Activated CD4-positive, alpha-beta T cell treated with anti-CD3 and anti-CD28 coated beads, Interleukin-2, amount 50 U/mL, for 1 hour (primary cell): ENCODE measurements at places on chromosomes 2 and 18.

- no peak for DNase-seq
Observed at GRCh38 chr18:48629730-48630324, 91.0 kb downstream of the CTIF start.

- no peak for DNase-seq
Observed at GRCh38 chr18:49709347-49709690, 104.0 kb downstream of the ACAA2 start.

DNA sequence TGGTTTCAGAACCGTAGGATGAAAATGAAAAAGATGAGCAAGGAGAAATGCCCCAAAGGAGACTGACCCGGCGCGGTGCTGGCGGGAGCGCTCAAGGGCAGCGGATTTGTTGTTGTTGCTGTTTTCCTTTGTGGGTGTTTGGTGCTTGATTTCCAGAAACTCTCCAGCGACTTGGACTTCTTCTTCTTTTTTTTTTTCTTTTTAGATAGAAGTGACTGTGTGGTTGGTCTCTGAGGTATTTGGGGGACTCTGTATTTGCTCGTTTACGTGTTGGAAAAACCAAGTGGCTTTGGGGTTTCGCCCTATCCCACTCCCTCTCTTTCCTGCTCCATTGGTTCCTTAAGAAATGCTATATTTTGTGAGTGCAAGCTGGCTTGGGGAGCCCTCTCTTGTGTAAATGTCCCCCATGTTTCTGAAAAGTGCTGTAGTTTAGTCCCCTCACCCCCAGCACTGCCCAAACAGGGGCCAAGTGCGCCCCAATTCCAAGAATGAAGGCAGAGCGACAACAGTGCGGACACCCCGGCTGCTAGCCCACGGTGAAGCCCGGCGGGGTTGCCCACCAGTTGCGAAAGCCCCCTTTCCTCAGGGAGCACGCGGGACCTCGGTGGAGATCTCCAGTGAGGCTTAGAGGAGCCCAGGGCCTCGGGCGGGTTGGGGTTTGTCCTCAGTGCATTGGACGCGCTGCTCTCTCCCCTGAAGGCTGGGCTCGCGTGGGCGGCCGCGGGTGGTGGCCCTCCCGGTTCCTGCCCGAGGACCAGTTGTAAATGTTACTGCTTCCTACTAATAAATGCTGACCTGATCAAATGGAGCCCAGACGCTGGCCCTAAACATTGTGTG lies 1.8 kb downstream of the HOXD9 start:
- DNase-seq, result no peak

DNA sequence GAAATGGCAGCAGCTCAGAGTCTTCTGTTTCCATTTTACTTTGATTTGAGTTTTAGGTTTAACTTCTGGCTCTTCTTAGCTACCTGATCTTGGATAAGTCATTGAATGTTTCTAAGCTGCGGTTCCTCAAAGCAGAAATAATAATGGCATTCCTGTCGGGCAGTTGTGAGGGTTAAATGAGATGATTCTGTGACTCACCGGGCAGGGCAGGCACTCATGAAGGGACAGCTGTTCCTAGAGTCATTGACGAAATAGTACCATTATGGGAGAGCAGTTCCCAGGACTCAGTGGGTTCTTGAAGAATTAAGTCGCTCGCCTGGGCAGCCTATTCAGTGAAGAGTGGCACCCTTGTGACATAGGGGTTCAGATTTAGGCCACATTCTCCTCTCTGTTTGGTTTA lies 10.3 kb downstream of the TRIB2 start:
- no peak for DNase-seq

DNA sequence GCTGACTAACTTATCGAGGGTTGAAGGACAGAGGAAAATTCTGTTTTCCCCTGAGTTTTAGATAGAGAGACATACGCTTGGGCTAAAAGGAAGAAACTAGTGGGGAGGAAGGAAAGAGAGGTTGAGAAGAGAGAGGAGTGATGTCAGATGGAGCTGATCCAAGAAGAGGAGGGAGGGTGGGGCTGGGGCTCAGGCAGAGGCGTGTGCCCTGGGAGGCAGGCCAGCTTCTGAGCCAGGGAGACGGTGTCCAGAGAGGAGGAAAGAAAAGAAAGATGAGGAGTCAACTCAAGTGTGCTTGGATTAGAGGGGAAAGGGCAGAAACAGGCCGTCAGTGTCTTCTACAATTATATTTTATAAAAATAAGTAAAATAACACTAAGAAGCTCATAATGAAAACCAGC lies 56.2 kb downstream of the EMILIN2 start:
- no peak for DNase-seq

DNA sequence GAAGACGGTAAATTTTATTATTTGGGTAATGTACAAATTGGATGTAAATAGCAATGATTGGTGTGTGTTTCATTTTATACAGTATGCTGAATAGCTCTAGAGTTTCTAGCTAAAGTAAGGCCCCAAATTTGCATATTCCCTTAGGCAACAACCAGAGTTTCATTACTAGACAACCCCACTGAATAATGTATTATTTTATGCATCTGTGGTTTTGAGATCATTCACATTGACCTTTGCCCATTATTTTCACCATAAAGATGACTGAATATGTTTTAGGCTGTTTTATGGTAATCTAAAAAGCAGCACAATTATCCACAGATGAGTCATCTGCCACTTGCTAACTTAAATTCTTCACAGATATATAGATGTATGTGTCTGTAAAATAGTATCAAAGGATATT lies 44.5 kb upstream of the C2orf74 start:
- DNase-seq, result no peak

DNA sequence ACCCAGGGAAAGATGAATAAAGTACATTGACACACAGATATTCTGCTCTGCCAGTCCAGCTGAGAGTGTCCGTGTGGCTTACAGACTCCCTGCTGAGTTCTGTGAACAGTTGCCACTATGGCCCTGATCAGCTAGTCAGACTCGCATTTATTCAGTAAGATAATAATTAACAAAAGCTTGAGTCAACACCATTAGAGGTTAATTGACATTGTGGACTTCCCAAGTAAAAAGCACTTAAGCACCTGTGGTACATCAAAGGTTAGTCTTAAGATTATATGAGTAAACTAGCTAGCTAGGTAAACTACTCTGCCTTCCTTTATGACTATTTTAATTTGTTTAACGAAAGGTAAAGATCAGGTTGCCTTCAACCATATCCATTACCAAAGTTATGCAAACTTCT lies 33.7 kb downstream of the ANKRD30B start:
- no peak for DNase-seq

DNA sequence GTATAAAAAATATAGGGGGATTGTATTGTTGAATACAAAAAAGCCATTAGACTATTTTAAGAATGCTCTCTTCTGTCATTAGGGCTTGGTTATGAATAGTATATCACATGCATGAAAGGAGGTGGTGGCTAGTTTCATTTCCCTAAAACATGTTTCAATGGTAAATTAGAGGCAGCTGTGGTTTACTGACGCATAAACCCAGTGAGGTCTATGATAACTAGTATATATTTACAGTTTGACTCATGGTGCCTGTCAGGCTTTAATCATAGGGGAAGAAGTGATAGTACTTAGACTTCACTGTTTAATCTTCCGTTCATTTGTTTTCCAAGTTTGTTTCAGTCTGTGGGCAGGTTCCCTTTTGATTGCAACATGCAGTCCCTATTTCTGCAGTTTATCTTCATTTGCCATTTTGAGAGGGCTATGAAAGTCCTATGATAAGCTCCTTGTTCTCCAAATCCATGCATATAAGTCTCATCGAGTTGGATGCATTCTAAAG lies 55.1 kb upstream of the MAP4K3 start:
- no peak for DNase-seq

DNA sequence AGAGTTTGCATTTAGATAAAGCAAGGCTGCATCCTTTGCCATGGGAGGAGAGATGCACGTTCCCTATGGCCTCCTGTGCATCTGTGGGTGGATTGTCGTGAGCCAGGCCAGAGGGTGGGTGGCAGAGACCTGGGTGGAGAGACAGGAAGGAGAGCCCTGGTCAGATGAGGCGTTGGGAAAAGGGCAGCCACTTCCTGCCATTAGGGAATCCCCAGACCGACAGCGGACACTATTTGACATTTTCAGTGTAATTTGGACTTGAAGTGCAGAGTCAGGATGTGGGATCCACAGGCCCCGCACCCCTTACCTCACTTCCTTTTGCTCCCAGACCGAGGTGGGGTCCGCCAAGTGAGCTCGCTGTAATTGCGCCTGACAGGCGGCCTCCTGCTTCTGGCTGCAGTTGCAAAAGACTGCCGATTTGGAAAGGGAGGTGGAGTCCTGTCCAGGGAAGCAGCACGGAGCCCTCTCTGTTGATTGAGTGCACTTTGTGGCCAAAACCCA lies 150.0 kb downstream of the DYSF start:
- no peak for DNase-seq

DNA sequence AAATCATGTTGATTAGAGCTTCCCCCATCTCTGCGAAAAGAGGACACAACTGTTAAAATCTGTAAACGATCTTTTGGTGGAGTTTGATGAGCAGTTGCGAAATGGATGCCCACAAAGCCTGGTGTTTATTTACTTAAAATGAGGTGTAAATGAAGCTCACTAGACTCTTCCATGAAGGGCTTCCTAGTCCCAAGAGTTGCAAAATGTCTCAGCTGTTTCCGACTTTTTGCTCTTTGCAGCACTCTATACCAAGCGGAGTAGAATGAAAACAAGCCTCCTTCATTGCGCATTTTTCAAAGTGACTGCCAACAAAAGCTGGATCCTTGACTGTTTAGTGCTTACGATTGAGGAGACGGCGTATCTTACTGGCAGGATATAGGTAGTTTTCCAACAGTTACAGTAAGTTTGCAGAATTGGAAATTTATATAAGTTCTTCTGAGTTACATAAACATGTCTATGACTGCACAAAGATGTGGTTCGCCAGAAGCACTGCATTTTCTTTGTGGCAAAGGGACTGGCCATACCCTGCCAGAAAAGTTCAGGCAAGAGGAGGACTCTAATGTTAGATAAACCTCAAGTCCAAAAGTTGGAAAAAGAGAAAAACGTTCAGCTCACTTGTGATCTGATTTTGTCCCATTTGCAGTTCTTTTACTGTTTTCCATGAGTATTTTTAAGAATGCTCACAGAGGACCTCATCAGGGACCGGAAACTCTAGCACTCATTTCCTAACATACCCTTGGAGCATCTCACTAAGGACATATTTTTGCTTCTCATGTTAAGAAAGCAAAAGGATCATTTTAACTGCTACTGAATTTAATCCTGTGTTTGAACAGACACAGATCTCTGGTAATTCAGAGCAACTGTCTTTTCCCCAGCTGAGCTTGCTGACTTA lies 42.7 kb downstream of the COLEC12 start:
- DNase-seq, result no peak

GRCh38 chr18:46374850-46375249 lies 270.7 kb downstream of the HAUS1 start:
- no peak for DNase-seq

GRCh38 chr2:142878031-142878678 lies 691 bp downstream of the KYNU start:
- no peak for DNase-seq

- DNase-seq, result no peak
Observed at GRCh38 chr2:41377837-41378236, 670.0 kb upstream of the PKDCC start.

GRCh38 chr18:36634573-36635216 lies 194.1 kb downstream of the TPGS2 start:
- no peak for DNase-seq

- DNase-seq, result no peak
Observed at GRCh38 chr18:79693561-79694205, 14.1 kb downstream of the CTDP1 start.

- no peak for DNase-seq
Observed at GRCh38 chr18:24321071-24321470, 76.6 kb downstream of the OSBPL1A start.
